ENCODE measurements at places on chromosomes 7 and 10. TPM values are rescaled to one million over a fixed set of nuclear protein-coding genes. Genes with fewer than 3 reads are reported as not detected.

DNA sequence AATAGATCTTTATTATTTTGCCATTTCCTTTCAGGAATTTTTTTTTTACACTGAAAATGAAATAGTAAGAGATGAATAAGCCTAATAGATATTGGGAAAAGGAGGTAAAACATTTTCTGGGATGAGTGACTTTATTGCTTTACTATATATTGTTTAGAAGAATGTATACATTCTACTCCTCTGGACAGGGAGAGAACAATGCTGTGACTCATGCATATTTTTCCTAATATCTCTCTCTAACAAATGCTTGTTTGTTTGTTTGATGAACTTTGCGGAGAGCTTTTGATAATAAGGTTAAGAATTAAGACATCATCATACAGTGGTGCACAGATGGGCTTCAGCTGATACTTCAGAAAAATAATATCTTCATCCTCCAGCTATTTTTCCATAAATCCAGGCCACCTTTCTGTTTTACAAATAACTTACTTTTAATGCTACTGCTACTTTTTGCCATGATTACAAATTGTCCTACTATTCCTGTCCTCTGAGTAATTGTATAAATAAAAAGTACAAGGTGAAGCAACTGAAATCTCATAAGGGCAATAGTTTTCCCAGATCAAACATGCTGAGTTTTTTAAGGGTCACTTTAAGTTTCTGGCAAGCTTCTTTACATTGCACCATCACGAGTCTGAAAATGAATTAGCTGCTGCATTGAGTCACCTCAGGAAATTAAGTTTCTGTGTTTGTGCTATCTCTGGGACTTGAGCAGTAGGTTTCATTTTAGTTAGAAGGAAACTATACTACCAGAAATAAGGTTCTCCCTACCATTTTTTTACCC lies 207.3 kb upstream of the POT1 start:
- no peak for DNase-seq

DNA sequence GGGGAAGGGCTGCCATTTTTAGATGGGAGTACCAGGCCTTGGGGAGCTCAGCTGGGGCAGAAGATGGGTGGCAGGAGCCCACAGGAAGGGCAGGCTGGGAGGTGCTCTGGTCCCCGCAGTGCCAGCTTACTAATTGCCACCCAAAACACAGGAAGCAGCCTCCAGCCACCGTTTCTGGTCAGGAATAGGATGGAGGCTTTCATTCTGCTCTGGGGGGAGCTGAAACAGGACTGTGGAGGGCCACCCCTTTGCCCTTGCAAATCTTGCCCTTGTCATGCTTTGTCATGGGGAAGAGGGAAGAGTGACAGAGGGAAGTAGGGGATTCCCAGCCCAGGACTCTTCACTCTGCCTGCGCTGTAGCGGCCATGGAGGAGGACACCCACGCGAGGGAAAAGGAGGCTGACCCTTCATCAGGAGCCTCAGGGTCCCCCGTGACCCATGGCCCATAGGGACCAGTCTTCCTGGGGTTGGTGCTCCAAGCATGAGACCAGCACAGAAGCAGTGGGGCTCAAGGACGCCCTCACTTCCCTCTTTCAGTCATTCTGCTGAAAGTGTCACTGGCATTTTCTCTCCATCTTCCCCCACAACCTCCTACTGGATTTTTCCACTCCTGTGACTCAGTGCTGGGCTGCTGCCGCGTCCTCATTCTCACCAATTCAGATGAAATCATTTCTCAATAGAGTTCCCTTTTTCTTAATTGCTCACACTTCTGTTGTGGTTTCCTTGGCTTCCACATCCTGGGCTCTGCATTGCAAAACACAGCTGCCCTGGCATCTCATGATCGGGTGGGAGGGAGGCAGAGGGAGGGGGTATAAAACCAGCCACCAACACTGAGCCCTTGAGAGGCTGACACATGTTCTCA lies 61.9 kb downstream of the MKI67 start:
- DNase-seq: peak; percentile 75

DNA sequence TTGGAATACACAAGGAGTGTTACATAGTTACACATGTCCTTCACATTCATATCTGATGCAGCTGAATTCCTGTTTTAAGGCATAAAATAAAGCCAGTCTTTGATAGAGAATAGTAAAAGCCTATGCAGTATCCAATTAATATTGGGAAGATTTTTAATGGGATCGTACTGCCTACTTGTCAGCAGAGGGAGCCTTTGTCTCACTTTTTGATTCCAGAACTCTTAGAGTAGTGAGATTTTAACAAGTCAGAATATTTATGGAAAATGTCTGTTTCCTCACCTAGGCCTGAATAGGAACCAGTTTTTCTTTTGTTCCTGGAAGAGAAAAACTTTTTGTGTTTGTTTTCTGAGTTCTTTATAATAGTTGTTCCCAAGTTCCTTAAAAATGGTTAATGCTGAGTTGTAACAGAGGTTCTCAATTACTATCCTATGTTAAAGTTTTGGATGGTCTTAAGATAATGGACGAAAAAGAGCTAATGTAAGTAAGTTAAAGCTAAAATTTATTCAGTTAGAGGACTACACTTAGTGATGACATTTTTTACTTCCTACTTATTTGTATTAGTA lies 114.0 kb downstream of the BBS9 start:
- DNase-seq: no peak

DNA sequence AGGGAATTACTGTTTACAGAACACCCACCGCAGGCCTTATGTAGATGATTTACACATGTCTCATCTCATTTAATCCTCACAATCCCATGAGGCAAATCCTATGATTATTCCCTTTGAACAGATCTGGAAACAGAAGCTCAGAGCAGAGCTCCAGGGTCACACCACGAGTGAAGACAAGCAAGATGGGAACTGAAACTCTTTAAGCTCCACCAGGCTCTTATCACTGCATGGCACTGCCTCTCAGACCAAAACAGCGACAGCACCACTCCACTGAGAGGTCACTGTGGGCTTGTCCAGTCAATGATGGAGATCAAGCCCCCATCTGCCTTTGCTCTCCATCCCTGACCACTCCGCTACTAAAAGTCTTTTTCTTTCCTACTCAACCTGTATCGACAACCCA lies 5.9 kb downstream of the GRID1 start:
- DNase-seq: no peak

- peak; percentile 18 for DNase-seq
Measured at GRCh38 chr10:132713421-132714095, 72.4 kb downstream of the NKX6-2 start.

DNA sequence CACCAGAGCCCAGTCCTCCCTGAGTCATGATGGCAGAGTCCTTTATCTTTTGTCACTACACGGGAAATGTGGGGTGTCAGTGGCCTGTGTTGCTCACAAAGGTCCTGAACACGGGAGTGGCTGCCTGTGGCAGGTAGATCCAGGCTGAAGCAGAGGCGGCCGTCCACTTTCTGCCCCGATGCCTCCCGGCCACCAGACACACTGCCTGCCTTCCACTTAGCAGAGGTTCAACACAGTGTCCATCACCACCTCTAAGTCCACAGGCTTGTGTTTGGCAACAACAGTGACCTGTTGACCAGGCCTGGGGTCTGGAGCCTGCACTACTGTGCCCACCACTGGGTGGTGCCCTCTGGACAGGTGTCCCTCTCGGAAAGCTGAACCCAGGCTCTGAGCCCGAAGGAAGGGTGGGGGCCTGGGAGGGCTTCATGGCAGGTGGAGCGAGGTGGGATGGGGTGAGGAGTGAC lies 49.9 kb upstream of the CAMK2B start:
- DNase-seq: no peak

DNA sequence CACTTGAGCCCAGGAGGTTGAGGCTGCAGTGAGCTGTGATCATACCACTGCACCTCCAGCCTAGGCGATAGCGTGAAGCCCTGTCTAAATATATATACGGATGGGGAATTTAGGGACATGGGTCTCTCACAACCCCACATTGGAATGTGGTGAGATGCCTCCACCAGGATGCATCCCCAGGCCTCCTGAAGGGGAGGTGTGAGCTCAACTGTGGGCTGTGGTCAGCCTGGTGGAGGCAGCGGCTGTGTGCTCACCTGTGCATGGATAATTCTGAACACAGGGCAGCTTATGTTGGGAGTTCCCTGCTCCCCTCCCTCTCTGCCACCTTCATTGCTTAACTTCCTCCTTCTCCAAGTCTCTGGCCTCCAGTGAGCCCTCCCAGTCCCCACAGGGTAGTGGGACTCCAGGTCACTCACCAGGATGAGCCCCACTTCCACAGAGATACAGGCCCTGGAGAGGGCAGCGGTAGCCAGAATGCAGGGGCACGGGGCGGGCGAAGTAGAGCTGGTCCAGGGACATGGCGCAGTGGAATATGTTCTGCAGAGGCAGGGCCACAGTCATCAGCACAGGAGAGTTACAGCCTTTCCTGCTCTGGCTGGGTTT lies 30.4 kb downstream of the PYROXD2 start:
- DNase-seq: no peak

- no peak for DNase-seq
Measured at GRCh38 chr10:66519616-66520015, 406.2 kb upstream of the LRRTM3 start.

ZYX gene
- polyA plus RNA-seq: 74.7 TPM

GRCh38 chr10:129949411-129949810 lies 14.7 kb downstream of the EBF3 start:
- no peak for DNase-seq

GRCh38 chr7:101066833-101067177 lies 18.5 kb upstream of the TRIM56 start:
- no peak for DNase-seq

DNA sequence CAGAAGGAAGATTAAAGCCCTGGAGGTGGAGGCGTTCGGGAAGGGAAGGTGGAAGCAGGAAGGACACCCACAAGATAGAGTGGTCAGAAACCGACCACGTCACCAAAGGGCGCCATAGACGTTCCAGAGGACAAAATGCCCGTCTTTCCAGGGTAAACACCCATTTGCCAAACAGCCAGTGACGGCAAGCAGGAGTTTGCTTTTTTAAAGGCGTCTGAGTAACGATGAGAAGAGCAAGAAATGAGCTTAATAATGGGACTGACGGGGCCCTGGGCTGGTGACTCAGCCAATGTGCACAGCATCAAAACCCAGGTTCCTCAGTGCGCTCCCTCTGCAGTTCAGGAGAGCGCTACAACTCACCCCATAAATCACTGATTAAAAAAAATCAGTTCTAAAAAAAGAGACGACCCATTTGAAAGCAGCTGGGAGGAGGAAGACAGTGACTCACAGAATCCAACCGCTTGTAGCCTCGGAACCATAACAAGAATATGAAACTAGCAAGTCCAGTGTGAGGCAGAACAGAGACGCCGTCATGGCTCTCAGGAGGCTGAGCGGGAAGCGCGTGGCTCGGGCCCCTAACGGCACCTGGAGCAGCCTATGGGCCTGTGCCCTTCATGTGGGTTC lies 5.9 kb downstream of the DIP2C start:
- no peak for DNase-seq

SPDYE2B gene
- not detected for polyA plus RNA-seq

ATP6V0A4 gene
- polyA plus RNA-seq: not detected

DNA sequence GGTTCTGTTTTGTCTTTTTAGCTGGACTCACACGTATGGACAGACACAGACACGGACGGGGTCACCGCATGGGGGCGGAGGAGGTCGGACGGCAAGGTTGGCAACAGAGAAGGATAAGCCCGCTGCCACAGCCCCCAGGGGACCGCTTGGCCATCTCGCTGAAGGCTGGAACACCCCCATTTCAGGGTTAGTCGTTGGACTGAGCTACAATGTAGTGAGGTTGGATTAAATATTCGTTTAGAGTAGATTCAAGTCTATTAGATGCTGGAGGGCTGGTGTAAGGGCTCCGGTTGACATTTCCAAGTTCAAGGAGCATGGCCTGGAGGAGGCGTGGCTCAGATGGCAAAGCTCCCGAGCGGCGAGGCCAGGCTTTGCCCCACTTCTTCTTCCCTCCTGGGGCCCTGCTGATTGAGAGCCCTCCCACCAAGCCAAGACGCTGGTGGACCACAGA lies 35.2 kb downstream of the PPIF start:
- peak; percentile 29 for DNase-seq

- no peak for DNase-seq
Measured at GRCh38 chr7:78959477-78959876, 494.0 kb downstream of the MAGI2 start.

GRCh38 chr10:128062331-128062880 lies 63.8 kb downstream of the MKI67 start:
- DNase-seq: no peak

- DNase-seq: no peak
Measured at GRCh38 chr10:22042557-22043326, 39.2 kb upstream of the DNAJC1 start.

CDHR3 gene
- 0.86 TPM for polyA plus RNA-seq

DNA sequence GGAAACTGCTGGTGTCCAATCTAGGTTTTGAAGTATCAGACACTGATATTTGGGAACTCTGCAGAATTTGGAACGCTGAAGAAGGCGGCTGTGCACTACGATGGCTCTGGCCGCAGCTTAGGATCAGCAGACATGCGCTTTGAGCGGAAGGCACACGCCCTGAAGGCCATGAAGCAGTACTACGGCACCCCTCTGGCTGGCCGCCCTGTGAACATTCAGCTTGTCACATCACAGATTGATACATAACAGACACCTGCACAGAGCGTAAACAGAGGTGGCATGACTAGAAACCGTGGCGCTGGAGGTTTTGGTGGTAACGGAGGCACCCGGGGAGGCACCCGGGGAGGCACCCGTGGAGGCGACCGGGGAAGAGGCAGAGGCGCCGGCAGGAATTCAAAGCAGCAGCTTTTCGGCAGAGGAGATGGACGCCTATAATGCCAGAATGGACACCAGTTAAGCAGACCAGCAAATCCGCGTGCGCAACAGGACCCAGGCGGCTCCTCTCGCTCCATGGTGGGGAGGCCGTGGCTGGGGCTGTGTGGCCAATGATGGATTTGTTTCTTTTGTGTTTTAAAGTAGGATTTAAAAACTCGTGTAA lies 22.2 kb upstream of the CCL24 start:
- DNase-seq: no peak

EPO gene
- not detected for polyA plus RNA-seq

DNA sequence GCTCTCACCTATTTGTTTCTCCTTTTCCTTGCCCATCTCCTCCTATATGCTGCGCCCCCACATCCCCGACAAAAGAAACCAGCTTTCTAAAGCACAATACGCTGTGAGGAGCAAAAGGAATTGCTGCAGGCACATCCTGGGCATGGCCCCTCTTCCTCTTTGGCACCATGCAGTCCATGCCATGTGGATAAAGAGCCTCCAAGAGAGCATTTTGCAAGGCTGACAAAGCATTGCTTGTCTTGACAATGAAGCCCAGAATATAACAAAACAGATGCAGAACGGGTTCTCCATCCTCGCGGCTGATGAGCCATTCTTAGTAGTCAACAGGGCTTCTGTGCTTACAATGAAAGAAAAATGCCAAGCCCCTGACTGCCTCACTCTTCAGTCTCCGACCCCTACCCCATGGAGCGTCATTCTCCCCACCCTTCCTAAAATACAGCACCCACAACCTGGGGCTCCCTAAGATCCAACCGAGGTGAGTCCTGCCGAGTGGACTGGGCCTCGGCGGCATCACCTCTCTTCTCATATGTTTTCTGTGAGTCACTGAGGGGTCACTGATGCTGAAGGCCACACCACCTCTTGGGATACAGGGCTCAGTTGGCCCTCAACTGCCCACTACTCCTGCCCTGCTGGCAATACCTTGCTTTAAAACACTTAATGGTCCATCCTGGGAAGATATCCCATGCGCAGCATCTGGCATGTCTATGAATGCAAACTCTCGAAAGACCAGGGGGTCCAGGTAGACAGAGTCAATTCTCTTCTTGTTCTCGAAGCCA lies 47.5 kb downstream of the GSDME start:
- DNase-seq: no peak

All from right cardiac atrium (tissue), 5 donors.